Aorta (tissue), 5 donors: ENCODE measurements at places on chromosomes 16 and 17. TPM values are rescaled to one million over a fixed set of nuclear protein-coding genes. Genes with fewer than 3 reads are reported as not detected.
A peak's percentile ranks its signal among the peaks of the same experiment; 100 is the strongest.

Gene CA7
- polyA plus RNA-seq: 12.8 TPM

Gene AOC3
- 82.1 TPM for polyA plus RNA-seq

Gene KLHL10
- polyA plus RNA-seq: 0.97 TPM

Gene KRT23
- polyA plus RNA-seq: not detected

Gene EEF2KMT
- 4.2 TPM for polyA plus RNA-seq

Gene AANAT
- not detected for polyA plus RNA-seq

Gene KRTAP17-1
- not detected for polyA plus RNA-seq

Gene EXOC3L1
- polyA plus RNA-seq: 0.51 TPM

Gene KRTAP4-8
- polyA plus RNA-seq: not detected

Gene CDRT15
- not detected for polyA plus RNA-seq

Gene PRSS22
- 1.5 TPM for polyA plus RNA-seq

Gene PRSS33
- polyA plus RNA-seq: not detected

- DNase-seq: no peak
Measured at GRCh38 chr17:52938623-52939230, 780.2 kb upstream of the CA10 start.

DNA sequence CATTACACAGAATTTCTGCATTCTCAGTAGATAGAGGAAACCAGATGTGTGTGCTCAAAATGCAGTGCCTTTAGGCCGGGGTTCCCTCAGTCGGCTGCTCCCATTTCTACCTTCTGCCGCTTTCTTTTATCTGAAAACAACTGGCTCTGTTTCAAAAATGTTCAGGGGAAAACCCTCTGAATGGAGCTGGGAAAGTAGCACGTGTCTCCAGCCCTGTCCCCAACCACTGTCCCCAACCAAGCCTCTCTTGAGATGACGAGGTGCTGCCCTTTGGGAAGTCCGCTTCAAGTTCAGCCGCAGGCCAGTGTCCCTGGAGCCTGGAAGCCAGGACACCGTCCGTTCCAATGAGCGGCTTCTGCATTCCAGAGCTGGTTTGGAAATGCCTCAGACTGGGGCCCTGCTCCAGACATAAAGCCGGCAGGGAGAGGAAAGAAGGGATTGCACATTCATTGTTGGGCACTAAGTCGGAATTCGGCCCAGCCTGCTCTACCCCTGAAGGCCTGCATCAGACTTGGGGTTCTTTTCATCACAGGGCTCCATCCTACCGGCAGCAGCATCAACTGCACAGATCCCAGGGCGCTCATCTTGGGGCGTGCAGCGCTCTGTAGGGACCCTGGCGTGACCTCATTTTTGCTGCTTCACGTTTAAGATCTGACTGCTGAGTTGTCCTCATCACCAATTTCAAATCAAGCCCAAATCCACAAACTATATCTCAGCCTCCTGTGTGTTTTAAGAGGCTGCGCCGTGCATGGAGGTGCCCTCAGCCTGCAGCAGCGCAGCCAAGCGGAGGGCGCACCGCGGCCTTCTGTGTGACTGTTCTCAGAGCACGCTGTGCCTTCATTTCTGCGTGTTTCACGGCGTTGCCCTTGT, 111.3 kb downstream of the BANP start:
- peak; percentile 85 for DNase-seq

DNA sequence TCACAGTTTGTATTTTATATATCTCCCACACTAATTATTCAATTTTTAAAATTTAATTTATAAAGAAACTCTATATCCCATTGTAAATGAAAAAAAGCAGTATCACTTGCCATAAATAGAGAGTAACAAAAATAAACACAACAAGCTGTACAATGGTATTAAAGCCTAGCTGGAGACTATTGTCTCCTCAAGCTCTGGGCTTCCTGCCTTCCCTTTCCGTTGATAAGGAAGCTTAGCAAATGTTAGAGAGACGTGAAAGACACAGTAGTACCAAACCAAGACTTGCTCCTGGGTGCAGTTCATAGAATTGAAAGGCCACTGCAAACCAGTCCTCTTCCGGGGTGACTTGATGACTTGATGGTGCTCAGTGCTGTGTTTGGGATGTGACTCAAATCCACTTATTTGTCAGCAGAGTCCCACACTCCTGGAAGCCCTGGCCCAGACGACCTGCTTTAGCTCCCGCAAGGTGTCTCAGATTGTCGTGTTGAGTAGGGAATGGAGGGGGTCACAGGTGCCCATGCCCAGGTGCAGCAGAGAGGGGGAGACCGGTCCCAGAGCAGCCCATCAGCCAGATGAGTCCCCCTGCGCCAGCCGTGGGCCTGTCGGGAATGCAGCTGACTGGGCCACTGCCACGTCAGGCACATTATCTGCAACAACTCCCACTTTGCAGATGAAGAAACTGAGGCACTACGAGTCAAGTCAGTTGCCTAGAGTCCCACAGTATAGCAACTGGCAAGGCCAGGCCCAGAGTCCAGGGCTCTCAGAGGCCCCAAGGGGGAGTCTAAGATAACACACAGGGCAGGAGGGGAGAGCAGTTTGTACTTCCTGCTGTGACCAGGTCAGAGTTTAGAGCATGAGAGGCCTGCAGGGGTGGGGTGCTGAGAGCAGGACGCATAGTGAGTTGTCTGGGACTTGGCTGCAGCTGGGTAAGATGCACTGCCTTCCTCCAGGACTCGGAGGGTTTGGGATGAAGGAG, 40.5 kb downstream of the PSME3IP1 start:
- no peak for DNase-seq

DNA sequence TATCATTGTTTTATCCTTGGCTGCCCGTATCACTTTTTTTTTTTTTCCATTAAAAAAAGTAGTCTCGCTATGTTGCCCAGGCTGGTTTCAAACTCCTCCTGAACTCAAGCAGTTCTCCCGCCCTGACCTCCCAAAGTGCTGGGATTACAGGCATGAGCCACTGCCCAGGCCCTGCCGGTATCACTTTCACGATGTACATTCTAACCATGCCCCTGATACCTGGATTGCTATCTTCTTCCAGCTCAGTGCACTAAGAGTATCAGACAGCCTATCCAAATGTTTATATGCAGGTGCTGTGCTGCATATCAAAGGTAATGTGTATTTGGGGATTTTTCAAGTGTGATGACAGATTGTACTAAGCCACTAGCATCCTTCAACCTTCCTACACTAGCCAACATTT, 14.2 kb downstream of the MOSMO start:
- DNase-seq: no peak

GRCh38 chr17:17966399-17966798, 5.8 kb downstream of the TOM1L2 start:
- DNase-seq: no peak

- DNase-seq: no peak
Measured at GRCh38 chr17:45441526-45442310, 9.0 kb upstream of the ARHGAP27 start.

DNA sequence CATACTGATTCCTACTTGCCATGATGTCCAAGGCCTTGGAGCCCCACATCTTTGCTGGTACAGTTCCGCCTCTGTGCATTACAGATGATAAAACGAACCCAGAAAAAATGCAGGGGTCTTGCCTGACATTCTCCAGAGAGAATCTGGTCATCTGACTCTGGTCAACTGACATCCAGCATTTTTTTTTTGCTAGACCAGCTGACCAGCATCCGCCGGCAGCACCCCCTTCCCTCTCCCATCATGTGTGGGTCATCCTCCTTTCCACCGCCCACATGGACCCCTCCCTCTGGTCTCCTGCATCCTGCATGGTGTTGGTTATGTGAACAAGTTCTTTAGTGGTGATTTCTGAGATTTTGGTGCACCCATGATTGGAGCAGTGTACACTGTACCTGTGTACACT, 47.1 kb downstream of the CDH1 start:
- DNase-seq: no peak

GRCh38 chr17:4394208-4395110, 28.0 kb upstream of the UBE2G1 start:
- no peak for DNase-seq

- DNase-seq: no peak
Measured at GRCh38 chr17:14395255-14395654, 94.4 kb downstream of the HS3ST3B1 start.

DNA sequence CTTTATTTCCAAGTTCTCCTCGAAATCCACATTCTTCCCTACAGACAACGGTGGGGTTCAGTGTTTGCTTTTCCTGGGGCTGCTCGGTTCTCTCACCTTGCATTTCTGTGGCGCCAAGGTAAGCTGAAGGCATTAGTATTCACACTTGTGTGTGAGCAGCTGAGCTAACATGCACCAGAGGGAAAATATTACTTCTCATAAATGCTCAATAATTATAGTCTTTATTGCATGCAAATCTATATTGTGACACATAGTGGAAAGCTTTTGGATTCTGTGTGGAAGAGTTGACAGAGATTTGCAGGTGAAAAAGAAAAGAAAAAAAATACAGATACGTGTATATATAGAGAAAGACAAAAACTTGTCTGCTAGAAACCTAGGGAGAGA, 411.8 kb downstream of the MAF start:
- DNase-seq: no peak

- no peak for DNase-seq
Measured at GRCh38 chr17:41659427-41660212, 29.1 kb upstream of the EIF1 start.

GRCh38 chr17:53950207-53950857, 127.6 kb downstream of the KIF2B start:
- DNase-seq: no peak

- no peak for DNase-seq
Measured at GRCh38 chr16:65114527-65114926, 7.3 kb downstream of the CDH11 start.

GRCh38 chr17:52207796-52208195, 49.3 kb upstream of the CA10 start:
- DNase-seq: no peak

DNA sequence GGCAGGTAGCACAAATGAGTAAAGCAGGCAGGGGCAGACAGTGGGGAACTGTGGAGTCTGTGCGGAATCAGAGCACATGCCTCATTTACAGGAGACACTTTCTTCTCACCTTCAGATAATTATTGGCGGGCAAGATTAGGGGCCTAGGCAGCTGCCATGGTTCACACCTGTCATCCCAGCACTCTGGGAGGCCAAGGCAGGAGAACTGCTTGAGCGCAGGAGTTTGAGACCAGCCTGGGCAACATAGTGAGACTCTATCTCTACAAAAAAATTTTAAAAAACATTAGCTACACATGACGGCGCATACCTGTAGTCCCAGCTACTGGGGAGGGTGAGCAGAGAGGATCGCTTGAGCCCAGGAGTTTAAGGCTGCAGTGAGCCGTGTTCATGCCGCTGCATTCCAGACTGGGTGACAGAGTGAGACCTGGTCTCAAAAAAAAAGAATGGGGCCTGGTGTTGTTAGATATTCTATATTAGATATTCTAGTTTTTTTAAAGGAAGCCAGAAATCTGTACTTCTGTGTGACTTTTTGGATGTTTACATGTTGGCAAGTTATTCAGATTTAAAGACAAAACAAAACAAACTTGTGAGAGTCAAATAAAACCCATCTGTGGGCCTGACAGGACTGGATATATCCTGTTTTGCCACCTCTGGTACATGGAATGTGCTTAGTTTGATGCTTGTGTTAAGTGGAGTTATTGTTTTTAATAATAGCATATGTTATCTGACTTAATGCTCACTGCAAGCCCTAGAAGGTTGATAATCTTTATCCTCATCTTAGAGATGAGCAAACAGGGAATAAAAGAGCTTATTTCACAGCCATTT, 4.9 kb upstream of the LPCAT2 start:
- DNase-seq: no peak

DNA sequence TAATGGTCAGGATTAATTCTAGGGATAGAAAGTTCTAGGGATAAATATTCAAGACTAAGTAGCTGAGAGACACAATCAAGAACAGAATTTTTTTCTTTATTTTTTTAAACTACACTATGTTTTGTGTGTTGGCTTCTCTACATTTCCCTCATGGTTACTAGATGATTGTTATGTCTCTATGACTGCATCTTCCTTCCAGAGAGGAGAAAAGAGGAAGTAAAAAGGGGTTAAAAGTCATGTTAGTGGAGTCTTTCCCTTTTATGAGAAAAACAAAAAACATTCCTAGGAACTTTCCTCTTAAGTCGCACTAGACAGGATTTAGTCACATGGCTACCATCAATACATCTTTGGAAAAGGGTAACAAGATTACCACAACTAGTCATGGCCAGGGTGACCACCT, 375.0 kb downstream of the KCNJ2 start:
- DNase-seq: no peak

DNA sequence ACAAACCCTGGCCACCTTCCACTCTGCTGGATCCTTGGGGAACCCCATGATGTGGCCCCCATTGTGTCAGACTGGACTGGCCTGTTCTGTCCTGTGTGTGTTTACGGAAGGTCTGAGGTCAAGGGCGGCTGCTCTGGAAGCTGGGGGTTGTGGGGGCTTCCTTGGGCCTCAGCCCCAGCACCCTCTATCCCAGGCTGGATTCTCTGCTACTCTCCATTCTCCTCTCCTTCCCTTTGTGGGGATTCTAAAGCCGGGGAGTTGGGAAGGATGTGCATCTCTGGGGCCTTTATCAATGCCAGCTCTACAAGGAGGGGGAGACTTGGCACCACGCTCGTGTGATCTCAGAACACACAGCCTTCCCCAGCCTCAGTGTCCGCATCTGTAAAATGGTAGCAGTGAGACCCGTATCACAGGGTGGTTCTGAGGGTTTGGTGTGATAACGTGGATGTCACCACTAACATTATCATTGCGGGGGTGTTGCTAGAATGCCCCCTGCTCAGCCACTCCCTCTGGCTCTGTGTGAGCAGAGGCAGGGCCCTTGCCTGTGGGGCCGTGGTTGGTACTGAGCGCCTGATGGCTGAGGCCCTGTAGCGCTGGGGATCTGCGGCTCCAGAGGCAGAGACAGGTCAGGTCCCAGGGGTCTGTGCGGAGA, 18.1 kb downstream of the ADGRG1 start:
- DNase-seq: no peak
